D341Med (cell line): ENCODE measurements at places on chromosomes 4 and X.

GRCh38 chr4:137361756-137362470 lies 170.4 kb downstream of the PCDH18 start:
- no peak for DNase-seq

DNA sequence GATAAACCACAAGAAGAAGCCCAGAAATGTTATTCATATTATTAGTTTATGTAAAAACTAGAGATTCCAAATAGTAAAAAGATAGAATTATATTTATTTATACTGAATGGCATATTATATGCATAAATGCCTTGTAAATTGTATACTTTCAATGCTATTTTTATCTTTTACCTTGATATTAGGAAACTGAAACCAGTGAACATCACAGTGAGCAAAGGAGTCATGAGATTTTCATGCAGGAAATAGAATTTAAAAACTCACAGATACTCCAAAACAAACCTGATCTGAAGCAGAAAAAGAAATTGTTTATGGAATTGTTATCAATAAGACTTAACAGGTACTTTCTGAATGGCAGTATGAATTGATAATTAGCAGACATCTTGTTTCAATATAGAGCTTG lies 207.3 kb upstream of the CENPE start:
- DNase-seq = no peak

- no peak for DNase-seq
Measured at GRCh38 chrX:12360383-12360782, 222.1 kb downstream of the FRMPD4 start.

DNA sequence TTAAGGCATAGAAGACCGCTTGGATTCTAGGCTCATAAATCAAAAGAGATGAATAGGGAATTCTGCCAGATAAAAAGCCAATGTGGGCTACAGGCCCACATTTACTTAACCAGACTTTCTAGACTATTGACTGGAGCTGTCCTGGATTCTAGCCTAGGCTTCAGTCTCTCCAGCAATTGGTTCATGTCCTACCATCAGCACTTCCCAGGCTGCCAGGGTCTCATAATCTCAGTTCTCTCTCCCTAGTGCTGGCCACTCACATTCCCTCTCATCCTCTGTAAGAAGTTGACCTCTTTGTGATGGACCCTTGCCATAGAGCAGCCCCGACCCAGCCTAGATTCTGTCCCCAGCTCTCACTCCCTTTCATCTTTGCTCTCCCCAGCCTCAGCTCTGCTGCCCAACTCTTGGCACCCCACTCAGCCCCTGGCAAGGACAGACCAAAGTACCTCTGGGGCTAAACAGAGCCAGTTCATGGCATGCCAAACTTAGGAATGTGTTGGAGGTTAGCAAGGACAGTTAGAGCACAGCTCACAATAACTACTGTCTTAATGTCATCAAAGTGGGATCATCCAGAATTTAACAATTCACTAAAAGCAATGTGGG lies 396.2 kb downstream of the INPP4B start:
- DNase-seq = no peak

- DNase-seq = no peak
Measured at GRCh38 chrX:40009890-40010289, 87.9 kb downstream of the BCOR start.

DNA sequence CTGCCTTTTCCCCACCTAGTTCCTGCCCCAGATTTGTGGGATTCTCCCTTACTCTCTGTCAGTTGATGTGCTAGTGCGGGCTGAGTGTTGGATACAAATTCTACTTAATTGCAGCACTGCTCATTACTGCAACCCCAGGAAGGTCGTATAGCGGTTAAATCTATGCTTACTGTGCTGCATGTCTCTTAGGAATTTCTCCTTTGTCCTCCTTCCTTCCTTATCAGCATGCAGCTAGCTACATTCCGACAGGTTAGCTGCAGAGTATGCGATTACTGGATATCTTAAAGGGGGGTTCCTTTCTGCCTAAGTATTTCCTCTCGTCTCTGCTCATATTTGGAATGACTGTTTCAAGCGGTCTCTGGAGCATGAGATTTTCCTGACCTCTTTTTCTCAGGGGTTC lies 662.8 kb downstream of the TLL1 start:
- no peak for DNase-seq

- no peak for DNase-seq
Measured at GRCh38 chr4:114561590-114561989, 37.0 kb upstream of the UGT8 start.

GRCh38 chr4:38695809-38696208 lies 31.8 kb downstream of the KLF3 start:
- no peak for DNase-seq

- DNase-seq = no peak
Measured at GRCh38 chrX:151676196-151676595, 19.1 kb upstream of the PRRG3 start.

- no peak for DNase-seq
Measured at GRCh38 chrX:46759645-46759974, 692 bp upstream of the SLC9A7 start.

DNA sequence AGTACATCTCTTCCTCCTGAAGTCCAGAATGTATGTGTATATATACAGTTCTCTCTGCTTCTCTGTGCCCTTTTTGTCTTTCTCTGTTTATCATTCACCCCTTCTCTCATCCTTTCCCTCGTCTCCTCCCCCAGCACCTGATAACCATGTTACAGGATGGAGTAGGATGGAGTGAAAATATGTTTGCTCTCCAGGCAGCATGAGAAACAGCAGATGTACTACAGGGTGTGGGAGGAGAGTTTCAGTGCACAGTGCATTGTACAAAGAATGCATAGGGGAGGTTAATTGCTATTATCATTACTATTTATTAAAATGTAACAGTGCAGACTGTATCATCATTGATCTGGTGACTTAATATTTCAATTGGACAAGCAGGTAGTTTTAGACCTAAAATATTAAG lies 104.5 kb downstream of the MFAP3L start:
- no peak for DNase-seq

- no peak for DNase-seq
Measured at GRCh38 chr4:125547836-125548235, 233.1 kb downstream of the FAT4 start.

GRCh38 chrX:65241059-65241721 lies 264.9 kb upstream of the ZC4H2 start:
- DNase-seq = no peak

- DNase-seq = no peak
Measured at GRCh38 chr4:83582289-83582785, 46.4 kb downstream of the GPAT3 start.

- no peak for DNase-seq
Measured at GRCh38 chr4:128393101-128393704, 105.6 kb upstream of the PGRMC2 start.

- no peak for DNase-seq
Measured at GRCh38 chrX:21225643-21226042, 148.6 kb upstream of the CNKSR2 start.

GRCh38 chr4:54482529-54483200 lies 175.1 kb upstream of the KIT start:
- no peak for DNase-seq

- DNase-seq = no peak
Measured at GRCh38 chr4:139243448-139244365, 36.3 kb downstream of the MGARP start.

GRCh38 chr4:71494539-71494938 lies 155.7 kb downstream of the SLC4A4 start:
- no peak for DNase-seq

GRCh38 chr4:106691749-106692148 lies 323.2 kb upstream of the GIMD1 start:
- peak; percentile 33 for DNase-seq
